ENCODE measurements at places on chromosomes 16 and 17.

DNA sequence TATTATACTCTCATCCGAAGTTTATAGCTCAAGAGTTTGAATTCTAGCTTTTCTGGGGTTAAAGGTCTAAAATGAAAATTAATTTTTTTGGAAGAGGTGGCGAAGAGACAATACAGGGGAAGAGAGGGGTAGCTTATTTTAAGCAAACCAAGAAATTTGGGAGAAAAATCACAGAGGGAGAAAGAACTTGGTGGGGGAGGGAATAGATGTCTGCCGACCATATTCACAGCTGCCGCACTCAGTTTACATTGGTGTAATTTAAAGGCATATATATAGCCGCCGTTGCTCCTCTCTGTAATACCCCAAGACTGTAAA, 6.5 kb upstream of the ZFHX3 start:
- DNase-seq = no peak

GRCh38 chr16:87687998-87688529, 77.7 kb downstream of the KLHDC4 start:
- DNase-seq = no peak

GRCh38 chr17:72487731-72488494, 367.1 kb downstream of the SOX9 start:
- no peak for DNase-seq

DNA sequence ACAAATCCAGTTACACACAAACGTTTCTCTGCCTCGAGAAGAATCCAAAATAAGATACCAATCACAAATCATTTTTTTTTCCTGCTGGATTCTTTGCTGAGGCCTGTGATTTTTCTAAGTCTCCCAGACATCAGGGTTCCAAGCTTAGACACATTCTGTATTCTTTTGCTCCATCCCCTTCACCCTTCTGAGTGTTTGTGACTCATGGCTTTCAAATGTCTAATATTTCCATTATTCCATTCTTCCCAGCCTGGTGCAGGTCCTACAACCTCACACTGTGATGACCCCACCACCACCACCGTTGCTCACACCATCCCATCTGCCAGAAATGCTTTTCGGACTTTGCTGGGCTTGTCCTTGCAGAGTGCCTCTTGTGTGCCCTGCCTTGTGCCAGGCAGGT, 480.1 kb downstream of the SOX9 start:
- DNase-seq = no peak
